ENCODE measurements at places on chromosomes 7 and 10. TPM values are rescaled to one million over a fixed set of nuclear protein-coding genes. Genes with fewer than 3 reads are reported as not detected.

The CAMK2G gene
- 16.6 TPM for total RNA-seq

The ZC3HAV1 gene
- total RNA-seq = 63.8 TPM

The CFAP43 gene
- 0.24 TPM for total RNA-seq

The SLC18A3 gene
- 4.6 TPM for total RNA-seq

The CHRM2 gene
- total RNA-seq = not detected

The MARVELD1 gene
- total RNA-seq = 79.2 TPM

The RAPGEF5 gene
- total RNA-seq = 1.0 TPM

The BMPER gene
- 4.4 TPM for total RNA-seq

The SEMA3E gene
- 3.7 TPM for total RNA-seq

The TRIM73 gene
- total RNA-seq = 6.1 TPM

The TMEM236 gene
- total RNA-seq = 0.14 TPM

The HOXA9 gene
- total RNA-seq = not detected

The POU6F2 gene
- total RNA-seq = 0.45 TPM

The COPG2 gene
- 20.6 TPM for total RNA-seq
